ENCODE measurements at places on chromosomes 3 and 15.

GRCh38 chr15:60555291-60555690 is 76.3 kb upstream of the ICE2 start:
- no peak for DNase-seq

GRCh38 chr15:66135664-66136063 is 117.9 kb downstream of the MEGF11 start:
- no peak for DNase-seq

- DNase-seq, result no peak
These were observed 29.0 kb upstream of the TBC1D21 start for GRCh38 chr15:73844356-73844755.

GRCh38 chr3:193594946-193595689 is 2.1 kb downstream of the OPA1 start:
- DNase-seq, result no peak

- no peak for DNase-seq
These were observed 339.9 kb upstream of the BCHE start for GRCh38 chr3:166177130-166177529.

All from stimulated activated CD4-positive, alpha-beta T cell treated with anti-CD3 and anti-CD28 coated beads, Interleukin-1b, Interleukin-23, amount 100 ng/mL, for 1 hour (primary cell).